Activated CD4-positive, alpha-beta T cell treated with anti-CD3 and anti-CD28 coated beads, Interleukin-2, amount 50 U/mL, for 24 hours (primary cell): ENCODE measurements at places on chromosomes 3 and 15.

GRCh38 chr3:162780313-162780712, 1283.7 kb downstream of the OTOL1 start:
- no peak for DNase-seq

DNA sequence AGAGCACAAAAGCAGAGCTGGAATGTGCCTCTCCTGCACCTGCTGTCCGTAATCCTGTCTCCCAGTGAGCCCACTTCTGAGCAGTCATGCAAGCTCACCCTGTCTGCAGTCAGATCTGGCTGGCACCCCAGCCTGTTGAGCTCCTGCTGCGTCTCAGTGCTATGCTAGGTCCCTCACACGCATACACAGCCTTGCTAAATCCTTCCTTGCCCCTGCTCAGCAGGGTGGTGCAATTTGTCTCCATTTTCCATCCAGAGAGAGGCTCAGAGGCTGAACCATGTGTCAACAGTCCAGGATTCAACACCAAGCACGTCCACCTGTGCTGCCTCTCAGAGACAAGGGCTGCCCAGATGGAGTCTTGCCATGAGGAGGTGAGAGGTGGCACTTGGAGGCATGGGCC, 11.0 kb downstream of the POMGNT2 start:
- DNase-seq = no peak

- no peak for DNase-seq
These were observed 105.9 kb upstream of the AKAP13 start for GRCh38 chr15:85274315-85275050.

DNA sequence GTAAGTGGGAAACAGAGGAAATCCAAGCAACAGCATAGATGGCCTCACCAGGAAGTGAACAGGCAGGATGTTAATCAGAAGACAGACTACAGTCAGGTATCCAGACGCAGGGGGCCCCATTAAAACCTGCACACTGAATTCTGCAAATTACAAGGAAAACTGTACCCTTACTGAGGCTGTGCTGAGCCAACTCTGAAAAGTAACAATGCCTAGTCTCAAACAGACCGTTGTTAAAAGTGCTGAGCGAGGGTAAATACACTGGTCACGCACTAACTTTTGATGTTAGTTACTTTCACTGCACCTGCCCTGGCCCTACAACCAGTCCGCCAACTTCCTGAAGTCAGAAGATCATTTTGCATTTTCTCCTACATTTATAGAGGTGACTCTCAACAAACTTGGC, 1.0 kb downstream of the TAMM41 start:
- DNase-seq = no peak

DNA sequence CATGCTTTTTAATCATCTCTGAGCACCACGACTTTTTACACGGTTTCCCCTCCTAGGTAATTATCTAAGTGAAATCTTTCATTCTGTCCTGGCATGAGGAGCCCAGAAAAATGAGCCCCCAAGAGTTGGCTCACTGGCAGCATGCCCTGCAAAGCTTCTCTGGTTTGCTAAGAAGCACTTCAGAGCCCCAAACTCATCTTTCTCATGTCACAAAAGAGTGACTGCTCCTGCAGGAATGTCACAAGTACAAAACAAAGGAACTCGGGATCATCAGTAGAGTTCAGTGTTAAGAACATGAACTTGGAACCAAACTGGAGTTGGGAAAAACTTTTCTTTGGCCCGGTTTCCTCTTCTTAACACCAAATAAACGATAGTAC, 123.9 kb downstream of the FOXB1 start:
- DNase-seq = no peak

DNA sequence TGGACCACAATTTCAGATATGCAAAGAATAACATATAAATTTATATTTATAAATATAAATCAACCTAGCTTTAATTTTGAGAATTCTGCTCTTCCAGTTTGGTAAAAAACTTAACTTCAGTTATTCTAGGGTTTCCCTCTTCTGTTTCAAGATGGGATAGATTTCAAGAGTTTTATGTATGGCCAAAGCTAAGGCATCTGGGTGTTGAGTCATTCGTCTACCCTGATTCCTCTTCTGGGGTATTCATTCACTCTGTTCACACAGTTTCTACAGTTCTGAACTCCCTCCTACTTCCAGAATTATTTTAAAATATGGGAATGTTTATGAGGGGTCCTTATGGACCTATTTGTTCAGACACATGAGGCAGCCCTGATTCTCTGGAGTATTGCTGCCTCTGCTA, 4.2 kb upstream of the FGF7 start:
- DNase-seq = no peak

DNA sequence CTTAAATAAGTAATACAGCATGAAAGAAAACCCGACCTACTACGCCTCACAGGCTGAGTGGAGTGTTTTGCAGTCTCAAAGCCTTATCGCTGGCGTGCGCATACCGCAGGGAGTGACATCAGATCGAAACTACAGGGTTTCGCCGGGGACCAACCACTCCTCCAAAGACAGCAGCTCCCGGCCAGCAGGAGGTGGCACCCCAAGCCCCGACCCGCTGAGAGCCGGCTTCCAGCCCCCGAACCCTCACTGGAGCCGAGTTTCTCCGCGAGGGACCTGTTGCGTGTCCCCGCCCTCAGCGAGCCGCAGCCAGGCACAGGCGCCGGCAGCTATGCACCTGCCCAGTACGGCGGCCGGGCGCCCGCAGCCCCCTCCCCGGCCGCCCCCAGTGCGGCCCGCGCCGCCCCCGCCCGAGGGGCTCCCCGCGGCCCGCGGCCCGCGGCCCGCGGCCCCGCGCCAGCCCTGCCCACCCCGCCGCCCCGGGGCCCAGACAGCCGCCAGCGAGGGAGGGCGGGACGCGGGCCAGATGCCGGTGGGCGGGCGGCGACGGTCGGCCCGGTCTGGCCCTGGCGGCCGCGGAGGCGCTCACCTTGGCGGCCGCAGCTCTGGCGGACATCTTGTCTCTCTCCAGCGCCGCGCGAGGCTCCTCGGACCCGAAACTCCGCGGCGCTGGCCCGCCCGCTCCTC, 710 bp downstream of the TJP1 start:
- no peak for DNase-seq

- no peak for DNase-seq
These were observed 24.1 kb upstream of the MINAR1 start for GRCh38 chr15:79408041-79408440.

- no peak for DNase-seq
These were observed 62.1 kb downstream of the SLCO3A1 start for GRCh38 chr15:91915576-91915975.

DNA sequence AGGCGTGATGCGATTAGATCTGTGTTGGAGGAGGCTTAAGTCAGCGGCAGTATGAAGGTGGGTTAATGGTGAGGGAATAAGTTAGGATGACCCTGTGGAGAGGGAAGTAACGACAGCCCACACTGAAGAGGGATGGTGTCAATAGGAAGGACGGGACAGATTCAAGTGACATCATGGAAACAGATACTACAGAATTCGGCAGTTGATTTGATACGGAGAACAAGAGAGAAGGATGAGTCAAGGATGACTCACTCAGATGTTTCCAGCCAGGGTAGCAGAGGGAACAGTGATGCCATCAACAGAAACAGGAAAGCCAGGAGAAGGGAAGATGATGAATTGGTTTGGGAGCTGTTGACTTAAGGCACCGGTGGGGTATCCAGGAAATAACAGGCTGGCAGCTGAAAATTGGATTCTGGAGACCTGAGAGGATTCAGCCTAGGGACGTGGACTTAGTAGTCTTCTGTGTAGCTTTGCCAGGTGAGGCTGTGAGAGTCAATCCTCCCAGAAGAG, 38.0 kb downstream of the SHC4 start:
- no peak for DNase-seq

DNA sequence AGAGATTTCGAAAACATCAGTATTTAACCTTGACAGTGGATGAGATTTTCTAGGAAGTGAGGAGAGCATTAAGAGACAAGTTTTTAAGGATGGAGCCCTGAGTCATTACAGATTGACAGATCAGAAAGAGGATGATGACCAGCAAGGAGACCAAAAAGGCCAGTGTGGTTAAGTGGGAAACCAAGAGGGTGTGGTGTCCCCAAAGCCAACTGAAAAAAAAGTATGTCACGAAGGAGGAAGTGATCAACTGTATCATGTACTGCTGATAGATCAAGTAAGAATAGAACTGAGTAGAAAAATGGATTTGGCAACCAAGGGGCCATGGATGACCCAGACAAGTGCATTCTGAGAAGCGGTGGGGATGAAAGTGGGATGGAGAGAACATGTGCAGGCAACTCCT, 491.8 kb downstream of the FHIT start:
- no peak for DNase-seq

DNA sequence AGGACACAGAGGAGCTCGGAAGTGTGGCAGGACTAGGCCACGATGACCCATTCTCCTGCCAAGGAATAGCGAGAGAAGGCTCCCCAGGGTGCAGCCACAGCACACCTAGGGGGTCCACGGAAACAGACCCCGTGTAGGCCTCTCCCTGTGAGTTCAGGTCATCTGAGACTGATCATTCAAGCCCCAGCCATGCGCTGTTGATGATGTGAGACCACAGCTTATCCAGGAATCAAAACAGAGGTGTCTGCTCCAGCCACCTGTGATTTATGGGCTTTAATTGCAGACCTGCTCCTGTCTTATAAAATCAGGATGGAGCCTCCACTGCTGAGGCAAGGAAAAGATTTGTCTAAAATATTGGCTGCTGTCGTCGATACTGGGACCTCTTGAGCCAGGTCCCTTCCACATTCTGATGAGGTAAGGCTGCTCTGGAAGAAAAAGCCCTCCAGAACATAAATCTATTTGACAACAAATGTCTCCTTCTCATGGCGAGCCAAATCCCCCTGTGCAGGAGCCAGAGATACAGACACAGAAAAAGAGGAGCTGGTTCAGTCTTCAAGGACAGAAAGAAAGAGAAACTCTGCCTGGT, 186.7 kb downstream of the TJP1 start:
- DNase-seq = no peak

- DNase-seq = no peak
These were observed 207.6 kb upstream of the MDFIC2 start for GRCh38 chr3:70519913-70520659.

DNA sequence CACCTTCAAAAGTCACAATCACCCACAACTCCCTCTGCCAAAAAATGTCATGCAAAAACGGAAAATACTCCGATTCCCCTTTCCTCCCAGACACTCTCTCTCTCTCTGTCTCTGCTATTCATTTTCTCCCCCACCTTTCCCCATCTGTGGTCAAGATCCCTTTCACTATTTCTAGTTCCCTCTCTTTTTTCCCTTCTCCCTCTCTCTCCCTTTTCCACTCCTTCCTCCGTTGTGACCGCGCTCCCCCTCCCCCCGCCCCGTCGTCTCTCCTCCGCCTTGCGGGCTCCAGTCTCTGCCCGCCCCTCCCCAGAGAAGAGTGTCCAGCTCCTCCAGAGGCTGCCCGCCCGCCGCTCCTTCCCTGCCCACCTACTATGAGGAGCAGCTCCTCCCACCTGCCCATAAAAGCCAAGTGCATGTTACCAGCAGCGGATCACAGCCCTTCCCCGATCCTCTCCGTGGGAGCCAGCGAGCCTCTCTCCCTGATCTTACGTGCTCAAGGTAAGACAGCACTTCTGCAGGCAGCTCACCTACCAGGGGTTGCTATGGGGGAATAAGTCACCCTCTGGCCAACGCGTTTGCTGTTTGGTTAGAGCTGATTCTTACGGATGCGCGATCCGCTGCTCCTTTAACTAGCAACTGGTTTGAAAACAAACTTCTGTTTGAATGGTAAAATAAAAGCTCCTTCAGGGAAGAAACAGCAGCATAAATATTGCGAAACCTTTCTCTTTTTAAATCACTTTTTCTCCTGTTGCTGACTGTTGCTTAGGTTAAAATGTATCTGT, at the start of gene COL8A1:
TSS of gene COL8A1 (plus strand) at position 428 of the 782 bp plus-strand sequence. CDS start 152,089 bp downstream, outside the sequence.
- no peak for DNase-seq

GRCh38 chr3:129658110-129658843, 51.8 kb upstream of the PLXND1 start:
- DNase-seq = no peak

DNA sequence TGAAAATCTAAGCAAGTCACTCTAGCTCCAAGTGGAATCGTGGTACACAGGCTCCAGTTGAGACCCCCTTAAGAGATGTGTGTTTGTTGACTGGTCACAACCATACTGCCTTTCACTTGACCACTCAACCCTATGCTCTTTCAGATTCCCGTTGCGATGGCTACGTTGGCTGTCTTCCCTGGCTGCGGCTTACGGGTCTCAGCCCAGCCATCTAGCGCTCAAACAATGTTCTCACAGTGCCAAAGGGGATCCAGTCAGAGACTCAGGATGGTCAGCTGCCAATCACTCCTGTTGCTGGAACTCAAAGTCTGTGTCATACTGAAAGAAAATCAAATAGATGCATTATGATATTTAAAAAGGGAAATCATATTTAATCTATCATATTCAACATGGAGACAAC, 237.6 kb downstream of the ITPR1 start:
- no peak for DNase-seq

- no peak for DNase-seq
These were observed 34.2 kb upstream of the SIAH2 start for GRCh38 chr3:150797155-150797554.

GRCh38 chr15:101019366-101019896, 100.3 kb downstream of the LRRK1 start:
- DNase-seq = no peak

- DNase-seq = no peak
These were observed 6.0 kb upstream of the PLSCR5 start for GRCh38 chr3:146611096-146611495.

GRCh38 chr3:115272036-115272824, 125.1 kb upstream of the ZBTB20 start:
- DNase-seq = no peak

DNA sequence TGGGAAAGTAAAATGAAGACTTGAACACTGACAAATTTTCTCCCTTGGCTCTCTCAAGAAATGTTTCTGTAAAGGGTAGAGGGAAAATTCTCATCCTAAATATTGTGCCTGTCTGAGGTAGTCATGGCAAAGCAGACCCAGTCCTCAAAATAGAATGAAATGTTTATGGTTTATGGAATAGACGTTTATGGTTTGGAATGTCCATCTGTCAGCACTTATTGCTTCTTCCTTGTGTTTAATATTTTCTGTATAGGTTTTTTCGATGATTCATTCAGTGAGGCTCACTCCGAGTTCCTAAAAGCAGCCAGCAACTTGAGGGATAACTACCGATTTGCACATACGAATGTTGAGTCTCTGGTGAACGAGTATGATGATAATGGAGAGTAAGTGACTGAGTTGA, 13.9 kb downstream of the ELL3 start:
- no peak for DNase-seq

- DNase-seq = no peak
These were observed 21.5 kb upstream of the FSTL1 start for GRCh38 chr3:120472121-120472844.

DNA sequence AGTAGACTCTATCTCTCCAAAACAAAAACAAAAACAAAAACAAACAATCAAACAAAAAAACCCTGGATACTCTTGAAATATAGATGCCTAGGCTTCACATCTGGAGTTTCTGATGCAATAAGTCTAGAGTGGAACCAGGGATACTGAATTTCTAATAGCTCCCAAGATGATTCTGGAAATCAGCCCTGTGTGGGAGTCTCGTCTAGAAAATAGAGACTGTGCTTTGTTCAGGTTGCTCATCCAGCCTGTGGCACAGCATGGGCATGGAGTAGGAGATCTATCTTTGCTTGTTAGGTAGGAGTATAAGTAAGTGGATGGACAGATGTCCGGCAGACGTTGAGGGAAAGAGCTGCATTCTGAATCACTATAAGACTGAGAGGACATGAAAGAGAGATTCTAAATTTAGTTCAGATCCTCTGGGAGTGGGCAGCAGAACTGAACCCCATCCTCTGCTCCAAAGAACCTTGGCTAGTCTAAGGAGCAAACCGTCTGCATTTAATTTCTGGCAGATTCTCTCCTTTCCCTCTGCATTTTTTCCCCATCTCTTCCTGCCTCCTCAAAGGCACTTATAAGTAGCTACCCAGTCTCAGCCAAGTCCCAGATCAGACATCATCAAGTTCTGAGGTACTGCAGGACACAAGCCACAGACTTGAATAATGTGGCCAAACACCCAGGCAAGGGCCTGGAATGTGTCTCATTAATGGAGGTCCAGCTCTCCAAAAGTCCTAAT, 92.6 kb upstream of the STRIT1 start:
- DNase-seq = no peak
